ENCODE measurements at places on chromosomes 16 and 17. TPM values are rescaled to one million over a fixed set of nuclear protein-coding genes. Genes with fewer than 3 reads are reported as not detected.

Gene MYH1
- polyA plus RNA-seq = 11.4 TPM

Gene IRX3
- polyA plus RNA-seq = 6.4 TPM

Gene CD300A
- 1.8 TPM for polyA plus RNA-seq

Gene SLC35G6
- polyA plus RNA-seq = not detected

Gene CCL1
- not detected for polyA plus RNA-seq
